Forelimb muscle (tissue), 1 donor: ENCODE measurements at places on chromosomes 7 and 10. TPM values are rescaled to one million over a fixed set of nuclear protein-coding genes. Genes with fewer than 3 reads are reported as not detected.

Gene ZNF32
- polyA plus RNA-seq: 46.8 TPM

Gene RBM20
- 13.5 TPM for polyA plus RNA-seq

Gene KCND2
- 1.2 TPM for polyA plus RNA-seq

Gene SEMA3E
- polyA plus RNA-seq: 1.6 TPM

Gene TBX20
- not detected for polyA plus RNA-seq

Gene ABCC2
- polyA plus RNA-seq: 1.0 TPM
